ENCODE measurements at places on chromosomes 1 and 21. TPM values are rescaled to one million over a fixed set of nuclear protein-coding genes. Genes with fewer than 3 reads are reported as not detected.

Gene CYP4Z1
- not detected for total RNA-seq

Gene MYOM3
- total RNA-seq = not detected

Gene ERVH48-1
- not detected for total RNA-seq

Gene HMGCS2
- total RNA-seq = not detected

Gene MYCL
- 2.9 TPM for total RNA-seq

Gene NOS1AP
- total RNA-seq = 0.98 TPM

Gene CFHR2
- not detected for total RNA-seq

Gene DVL1
- 55.2 TPM for total RNA-seq

Gene CACNA1E
- under 0.01 TPM for total RNA-seq

Gene TRIM67
- not detected for total RNA-seq

Gene CNKSR1
- not detected for total RNA-seq

Gene WDR64
- total RNA-seq = not detected

Gene NCSTN
- 163 TPM for total RNA-seq

Gene PRRX1
- total RNA-seq = 0.98 TPM

Gene CYP4X1
- 3.3 TPM for total RNA-seq

Gene ASCL5
- not detected for total RNA-seq

Gene PTAFR
- total RNA-seq = 0.29 TPM

Gene REN
- 0.33 TPM for total RNA-seq

Gene GJC2
- 3.3 TPM for total RNA-seq

Gene PLA2G2C
- total RNA-seq = not detected

Gene MYBPH
- not detected for total RNA-seq

Gene RNF186
- not detected for total RNA-seq

Gene OR6N1
- not detected for total RNA-seq

Gene LAPTM5
- total RNA-seq = 46.6 TPM

Gene OPRD1
- not detected for total RNA-seq

Gene CASZ1
- total RNA-seq = 1.7 TPM

Gene AGRN
- 117 TPM for total RNA-seq

Gene CTBS
- total RNA-seq = 10.5 TPM

Gene SYCP1
- total RNA-seq = not detected

Gene NTNG1
- 2.2 TPM for total RNA-seq

Gene SLAMF6
- total RNA-seq = not detected

Gene ATP1A4
- total RNA-seq = not detected

Gene CHIT1
- total RNA-seq = not detected

Gene CD1D
- total RNA-seq = 0.10 TPM

Gene XKR8
- 10.8 TPM for total RNA-seq

Gene HSPB7
- not detected for total RNA-seq

Gene RNU1-2
- under 0.01 TPM for total RNA-seq

Gene CACNA1S
- not detected for total RNA-seq

Gene ST6GALNAC5
- total RNA-seq = 0.98 TPM

Gene BNIPL
- not detected for total RNA-seq

Gene DMBX1
- not detected for total RNA-seq

Gene MYOG
- not detected for total RNA-seq

Gene OR14K1
- total RNA-seq = not detected

Gene DENND4B
- 28.4 TPM for total RNA-seq

Gene PROK1
- not detected for total RNA-seq

Gene KRTAP10-9
- not detected for total RNA-seq

Gene PTGFR
- total RNA-seq = under 0.01 TPM

Gene PGLYRP3
- total RNA-seq = not detected

Gene MATN1
- under 0.01 TPM for total RNA-seq

Gene ZNF593OS
- not detected for total RNA-seq

Gene OLFML2B
- under 0.01 TPM for total RNA-seq

Gene HCN3
- total RNA-seq = 0.65 TPM

Gene CPT2
- 14.2 TPM for total RNA-seq

Gene BMP8B
- under 0.01 TPM for total RNA-seq

Gene OR2T33
- total RNA-seq = not detected

Gene HPCAL4
- not detected for total RNA-seq

Gene FCRL1
- total RNA-seq = not detected
